ENCODE measurements at places on chromosomes 13 and 19. TPM values are rescaled to one million over a fixed set of nuclear protein-coding genes. Genes with fewer than 3 reads are reported as not detected.
A peak's percentile ranks its signal among the peaks of the same experiment; 100 is the strongest.

C13orf42 gene
- total RNA-seq: not detected

ZNF784 gene
- 7.7 TPM for total RNA-seq

GRCh38 chr19:1269065-1269477 is at the start of gene CIRBP:
TSS of gene CIRBP (plus strand) at chr19:1269332. CDS start at chr19:1270934, 1,602 bp downstream.
- H3K4me1 ChIP-seq: peaks cover 51% of the 10 kb centered on the region
- H3K27ac ChIP-seq: peak within 1 kb of the TSS; percentile 82
- no peaks in the 10 kb centered on the region for H3K27me3 ChIP-seq
- peak within 1 kb of the TSS; percentile 67 for H3K4me3 ChIP-seq
- H3K36me3 ChIP-seq: peaks cover 11% of the 10 kb centered on the region

DNA sequence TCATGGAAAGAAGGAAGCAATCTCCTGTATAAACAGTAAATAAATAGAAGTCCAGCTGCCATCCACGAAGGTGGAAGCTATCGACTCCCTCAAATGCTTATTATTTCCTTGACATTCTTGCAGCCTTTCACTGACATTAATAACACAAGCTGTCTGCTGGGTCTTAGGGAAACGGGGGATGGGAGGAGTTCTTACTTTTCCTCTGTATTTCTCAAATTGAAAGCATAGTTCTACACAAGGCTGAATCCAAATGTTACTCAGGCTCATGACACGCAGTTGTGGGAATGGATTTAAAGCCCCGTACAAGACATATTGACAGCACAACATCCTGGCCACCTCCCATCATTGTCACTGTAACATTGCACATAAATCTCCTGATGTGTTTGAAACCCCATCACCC is 4.0 kb downstream of the SERPINE3 start:
- no peak overlapping the region for H3K27ac ChIP-seq
- no peaks in the 10 kb centered on the region for H3K4me1 ChIP-seq
- H3K4me3 ChIP-seq: no peak overlapping the region
- no peak for DNase-seq

GRCh38 chr13:74266861-74267260 is 132.7 kb upstream of the KLF12 start:
- H3K4me3 ChIP-seq: no peak overlapping the region
- no peak for DNase-seq
- no peak overlapping the region for H3K27ac ChIP-seq
- H3K36me3 ChIP-seq: no peaks in the 10 kb centered on the region

GRCh38 chr19:1257475-1258162 is 9.2 kb downstream of the MIDN start:
- H3K36me3 ChIP-seq: peaks cover 3% of the 10 kb centered on the region
- no peak overlapping the region for H3K4me3 ChIP-seq
- H3K27ac ChIP-seq: peak overlapping the region; percentile 92
- DNase-seq: no peak

DNA sequence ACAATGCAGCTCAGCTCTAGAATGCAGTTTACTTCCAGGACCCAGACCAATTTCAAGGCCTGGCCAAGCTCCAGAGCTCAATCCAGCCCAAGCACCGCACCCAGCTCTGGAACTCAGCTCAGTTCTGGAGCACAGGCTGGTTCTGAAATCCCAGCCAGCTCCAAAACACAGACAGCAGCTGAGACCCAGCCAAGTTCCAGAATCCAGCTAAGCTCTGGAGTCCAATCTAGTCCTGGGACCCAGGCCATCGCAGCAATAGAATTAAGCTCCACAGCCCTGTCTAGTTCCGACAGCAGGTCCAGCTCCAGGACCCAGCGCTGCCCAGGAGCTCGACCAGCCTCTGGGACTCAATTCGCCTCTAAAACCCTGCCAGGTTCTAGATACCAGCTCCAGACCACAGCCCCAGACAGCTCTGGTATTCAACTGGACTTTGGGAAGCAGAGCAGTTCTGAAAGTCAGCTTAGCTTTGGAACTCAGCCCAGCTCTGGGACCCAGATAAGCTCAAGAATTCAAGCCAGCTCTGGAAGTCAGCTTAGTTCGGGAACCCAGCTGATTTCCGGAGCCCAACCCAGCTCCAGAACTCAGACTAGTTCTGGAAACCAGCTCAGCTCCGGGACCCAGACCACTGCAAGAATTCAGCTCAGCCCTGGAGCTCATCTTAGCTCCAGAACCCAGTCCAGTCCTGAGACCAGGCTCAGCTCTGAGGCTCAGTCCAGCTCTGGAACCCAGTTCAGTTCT is 6.8 kb downstream of the GIPC3 start:
- no peaks in the 10 kb centered on the region for H3K4me1 ChIP-seq
- peaks cover 13% of the 10 kb centered on the region for H3K27me3 ChIP-seq
- H3K27ac ChIP-seq: no peak overlapping the region

DNA sequence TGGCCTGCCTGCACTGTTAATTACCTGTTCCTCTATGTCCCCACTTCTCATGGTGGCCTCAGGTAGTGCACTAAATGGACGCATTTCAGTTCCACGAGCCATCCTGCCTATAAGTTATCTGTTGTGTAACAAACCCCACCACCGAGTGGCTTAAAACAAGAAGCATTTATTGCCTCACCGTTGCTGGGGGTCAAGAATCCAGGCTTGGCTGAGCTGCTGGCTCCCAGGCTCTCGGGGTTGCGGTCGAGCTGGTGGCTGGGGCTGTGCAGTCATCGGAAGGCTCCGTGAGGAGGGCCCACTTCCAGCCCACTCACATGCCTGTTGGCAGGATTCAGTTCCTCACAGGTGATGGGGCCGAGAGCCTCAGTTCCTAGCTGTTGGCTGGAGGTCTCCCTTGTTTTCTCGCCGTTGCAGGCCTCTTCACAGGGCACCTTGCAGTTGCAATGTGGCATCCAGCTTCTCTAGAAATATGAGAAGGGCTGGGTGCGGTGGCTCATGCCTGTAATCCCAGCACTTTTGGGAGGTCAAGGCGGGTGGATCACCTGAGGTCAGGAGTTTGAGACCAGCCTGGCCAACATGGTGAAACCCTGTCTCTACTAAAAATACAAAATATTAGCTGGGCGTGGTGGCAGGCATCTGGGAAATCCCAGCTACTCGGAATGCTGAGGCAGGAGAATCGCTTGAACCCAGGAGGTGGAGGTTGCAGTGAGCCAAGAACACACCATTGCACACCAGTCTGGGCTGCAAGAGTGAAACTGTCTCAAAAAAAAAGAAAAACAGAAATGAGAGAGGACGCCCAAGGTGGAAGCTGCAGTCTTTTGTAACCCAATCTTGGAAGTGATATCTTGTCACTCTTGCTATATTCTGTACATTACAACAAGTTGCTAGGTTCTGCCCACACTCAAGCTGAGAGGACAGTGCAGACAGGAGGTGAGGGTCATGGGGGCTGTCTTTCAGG is 6.5 kb upstream of the PTOV1 start:
- no peak overlapping the region for H3K27ac ChIP-seq
- peaks cover 16% of the 10 kb centered on the region for H3K4me1 ChIP-seq
- peaks cover 15% of the 10 kb centered on the region for H3K36me3 ChIP-seq

GRCh38 chr13:86098511-86098910 is 299.3 kb upstream of the SLITRK6 start:
- H3K36me3 ChIP-seq: no peaks in the 10 kb centered on the region
- no peak overlapping the region for H3K4me3 ChIP-seq
- DNase-seq: no peak
- H3K27me3 ChIP-seq: no peaks in the 10 kb centered on the region
- H3K4me1 ChIP-seq: no peaks in the 10 kb centered on the region
- H3K27ac ChIP-seq: no peak overlapping the region

Data from PC-9 (cell line).